ENCODE measurements at places on chromosomes 1 and 21.

DNA sequence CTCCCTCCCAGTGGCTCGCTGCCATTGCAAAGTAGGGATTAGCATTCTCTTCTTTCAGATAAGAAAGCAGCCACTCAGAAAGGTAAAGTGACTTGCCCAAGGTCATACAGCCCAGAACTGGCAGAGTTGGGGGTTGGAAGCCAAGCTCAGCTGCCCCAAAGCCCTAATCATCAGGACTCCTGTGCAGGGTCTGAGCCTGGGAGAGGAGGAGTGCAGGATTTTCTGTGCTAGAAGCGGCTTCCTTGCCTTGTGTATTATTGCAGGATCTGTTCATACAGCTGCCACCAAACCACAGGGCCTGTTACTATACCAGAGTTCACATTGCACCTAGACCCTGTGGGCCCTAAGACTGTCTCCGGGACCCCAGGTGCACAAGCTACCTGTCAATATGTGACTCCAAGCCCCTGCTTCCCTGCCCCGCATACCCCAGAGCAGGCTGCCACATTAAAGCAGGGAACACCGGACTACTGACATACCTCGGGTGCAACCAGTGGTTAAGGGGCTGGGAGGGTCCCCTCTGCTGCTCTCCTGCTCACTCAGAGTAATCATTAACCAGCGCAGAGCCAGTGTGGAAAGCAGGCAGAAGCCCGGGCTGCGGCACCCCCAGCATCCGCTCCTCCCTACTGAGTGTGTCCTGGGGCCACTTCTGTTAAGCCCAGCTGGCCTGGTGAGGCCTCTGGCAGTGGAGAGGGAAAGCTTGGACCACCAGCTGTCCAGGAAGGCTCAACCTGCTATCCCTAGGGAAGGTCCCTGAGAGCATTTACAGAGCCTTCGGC, 15.8 kb downstream of the HSPG2 start:
- no peak for DNase-seq

DNA sequence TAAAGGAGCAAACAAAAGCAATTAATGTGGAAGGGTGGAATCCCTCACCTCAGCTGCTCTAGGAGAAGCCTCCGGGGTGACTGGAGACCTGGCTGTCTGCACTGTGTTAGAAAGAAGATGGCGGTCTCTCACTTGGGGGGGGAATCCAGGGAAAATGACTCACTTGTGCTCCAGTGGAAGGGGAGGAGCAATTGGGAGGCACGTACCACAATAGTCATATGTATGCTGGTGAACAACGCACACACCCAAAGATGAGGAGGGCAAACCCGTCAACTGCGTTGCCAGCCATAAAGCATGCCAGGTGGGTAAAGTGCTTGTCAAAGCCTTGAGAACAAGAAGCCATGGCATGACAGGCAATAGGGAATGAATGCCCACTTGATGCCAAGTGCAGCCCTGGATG, 22.1 kb downstream of the PLEKHA6 start:
- DNase-seq, result no peak

DNA sequence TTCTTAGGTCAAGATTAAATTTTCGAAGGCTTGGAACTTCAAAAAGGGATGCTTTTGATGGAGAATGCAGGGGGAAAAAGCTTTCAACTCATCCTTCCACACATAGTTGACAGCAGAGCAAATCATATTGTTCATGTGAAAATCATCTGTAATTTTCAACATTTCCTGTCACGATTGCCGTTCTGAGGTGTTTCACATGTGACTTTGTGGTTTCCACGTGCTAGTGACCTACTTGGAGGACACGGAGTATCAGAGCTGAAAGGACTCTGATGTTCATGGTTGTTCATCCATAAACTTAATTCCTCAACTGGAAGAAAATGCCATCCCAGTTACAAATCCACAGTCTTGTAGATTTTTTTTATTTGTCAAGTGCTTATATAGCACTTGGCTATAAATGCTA, 79.1 kb downstream of the ZP4 start:
- no peak for DNase-seq

DNA sequence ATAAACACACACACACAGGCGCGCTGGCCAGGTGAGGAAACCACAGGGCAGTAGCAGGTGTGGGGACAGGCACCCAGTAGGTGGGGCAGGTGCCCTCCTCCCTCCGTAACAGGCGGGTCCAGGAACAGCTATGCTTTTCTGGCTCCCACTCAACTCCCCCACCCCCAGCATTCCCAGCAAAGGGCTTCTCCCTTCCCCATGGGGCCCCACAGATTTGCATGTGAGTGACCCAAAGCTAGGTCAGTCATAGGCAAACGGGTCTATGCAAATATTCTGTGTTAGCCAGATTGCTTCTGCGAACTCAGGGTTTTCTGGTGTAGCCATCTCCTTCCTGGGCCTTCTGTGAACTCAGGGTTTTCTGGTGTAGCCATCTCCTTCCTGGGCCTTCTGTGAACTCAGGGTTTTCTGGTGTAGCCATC, 114.2 kb downstream of the SIK1 start:
- no peak for DNase-seq

DNA sequence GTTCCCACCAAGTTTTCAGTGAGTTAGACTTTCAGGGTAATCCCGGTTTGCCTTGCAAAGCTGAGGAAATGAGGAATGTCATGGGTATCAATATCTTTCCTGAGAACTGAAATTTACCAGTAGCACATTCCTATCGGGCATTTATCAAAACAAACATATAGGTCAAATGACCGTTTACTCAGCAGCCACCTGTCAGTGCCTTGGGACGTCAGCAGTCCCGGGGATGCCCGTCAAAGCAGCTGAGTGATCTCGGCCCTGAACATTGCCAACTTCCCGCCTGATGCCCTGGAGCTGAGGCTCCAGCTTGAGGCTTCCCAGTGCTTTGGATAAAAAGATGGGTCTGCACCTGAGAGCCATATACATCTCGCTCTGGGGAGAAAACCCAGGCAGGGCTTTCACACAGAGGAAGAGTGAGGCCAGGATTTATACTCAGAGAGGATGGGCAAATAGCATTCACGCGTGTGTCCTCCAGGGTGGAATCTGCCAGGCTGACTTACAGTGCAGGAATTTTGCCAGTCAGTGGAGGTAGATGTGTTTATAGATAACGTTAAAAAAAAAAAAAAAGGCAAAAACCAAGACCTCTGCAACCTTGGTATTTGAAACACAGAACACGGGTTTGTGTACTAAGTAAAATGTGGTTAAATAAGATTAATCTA, 435.7 kb upstream of the VAMP3 start:
- no peak for DNase-seq

GRCh38 chr1:183596500-183596899, 6.2 kb upstream of the NCF2 start:
- no peak for DNase-seq

DNA sequence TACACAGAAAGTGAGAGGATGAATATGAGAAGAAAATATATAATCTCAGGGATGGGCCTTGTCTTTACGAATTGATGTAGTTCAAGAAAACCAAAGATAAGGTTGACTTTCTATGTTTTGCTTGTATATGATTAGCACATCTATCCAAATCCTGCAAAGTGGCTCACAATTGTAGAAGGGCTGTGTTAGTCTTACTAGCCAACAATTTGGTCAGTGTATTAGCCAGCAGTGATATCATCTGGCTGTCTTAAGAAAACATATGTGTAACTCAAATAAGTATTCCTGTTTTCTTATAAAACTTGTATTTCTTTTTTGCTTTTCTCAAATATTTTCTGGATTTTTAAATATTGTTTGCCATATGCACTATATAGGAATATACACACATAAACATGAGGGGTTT, 5.5 kb downstream of the SDCCAG8 start:
- peak; percentile 58 for DNase-seq

DNA sequence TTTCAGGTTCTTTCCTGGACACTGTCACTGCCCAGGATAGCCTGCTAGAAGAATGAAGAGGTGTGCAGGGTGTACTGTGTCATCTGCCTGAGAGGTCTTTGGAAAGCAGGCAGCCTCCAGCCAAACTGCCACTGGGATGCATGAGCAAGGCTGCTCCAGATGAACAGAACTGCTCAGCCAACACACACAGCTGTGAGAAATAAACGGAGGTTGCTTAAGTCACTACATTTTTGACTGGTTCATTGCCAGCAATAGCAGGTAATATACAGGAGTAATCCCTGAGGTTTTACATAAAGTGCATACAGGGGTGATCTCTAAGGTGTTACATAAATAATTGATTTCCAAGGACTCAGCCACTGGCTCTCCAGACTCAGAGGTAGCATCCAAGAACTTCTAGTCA, 516.9 kb downstream of the BRINP3 start:
- peak; percentile 9 for DNase-seq

- no peak for DNase-seq
Observed at GRCh38 chr1:37288900-37289299, 185.5 kb upstream of the ZC3H12A start.

GRCh38 chr1:202247104-202247503, 53.5 kb downstream of the LGR6 start:
- no peak for DNase-seq

DNA sequence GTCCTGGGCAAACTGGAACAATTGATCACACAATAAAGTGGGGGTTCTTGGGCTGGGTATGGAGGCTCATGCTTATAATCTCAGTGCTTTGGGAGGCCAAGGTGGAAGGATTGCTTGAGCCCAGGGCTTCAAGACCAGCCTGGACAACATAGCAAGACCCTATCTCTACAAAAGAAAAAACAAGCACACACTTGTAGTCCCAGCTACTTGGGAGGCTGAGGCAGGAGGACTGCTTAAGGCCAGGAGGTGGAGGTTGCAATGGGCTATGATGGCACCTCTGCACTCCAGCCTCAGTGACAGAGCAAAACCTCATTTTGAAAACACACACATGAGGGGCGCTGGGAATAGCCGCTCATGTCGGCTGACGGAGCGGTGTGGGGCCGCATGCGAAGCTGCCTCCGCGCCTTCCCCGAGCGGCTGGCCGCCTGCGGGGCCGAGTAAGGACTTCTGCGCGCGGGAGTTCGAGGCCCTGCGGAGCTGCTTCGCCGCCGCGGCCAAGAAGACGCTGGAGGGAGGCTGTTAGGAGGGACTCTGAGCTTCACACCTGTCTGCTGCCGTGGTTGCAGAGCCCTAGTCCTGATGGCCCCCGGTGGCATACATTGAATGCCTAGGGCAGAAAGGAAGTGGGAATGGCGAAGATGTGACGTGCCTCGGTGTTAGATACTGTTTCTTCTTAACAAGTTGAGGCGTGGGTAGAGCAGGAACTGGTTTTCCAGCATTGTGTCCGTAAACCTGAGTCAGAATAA, 59.5 kb downstream of the ACBD3 start:
- DNase-seq, result no peak

DNA sequence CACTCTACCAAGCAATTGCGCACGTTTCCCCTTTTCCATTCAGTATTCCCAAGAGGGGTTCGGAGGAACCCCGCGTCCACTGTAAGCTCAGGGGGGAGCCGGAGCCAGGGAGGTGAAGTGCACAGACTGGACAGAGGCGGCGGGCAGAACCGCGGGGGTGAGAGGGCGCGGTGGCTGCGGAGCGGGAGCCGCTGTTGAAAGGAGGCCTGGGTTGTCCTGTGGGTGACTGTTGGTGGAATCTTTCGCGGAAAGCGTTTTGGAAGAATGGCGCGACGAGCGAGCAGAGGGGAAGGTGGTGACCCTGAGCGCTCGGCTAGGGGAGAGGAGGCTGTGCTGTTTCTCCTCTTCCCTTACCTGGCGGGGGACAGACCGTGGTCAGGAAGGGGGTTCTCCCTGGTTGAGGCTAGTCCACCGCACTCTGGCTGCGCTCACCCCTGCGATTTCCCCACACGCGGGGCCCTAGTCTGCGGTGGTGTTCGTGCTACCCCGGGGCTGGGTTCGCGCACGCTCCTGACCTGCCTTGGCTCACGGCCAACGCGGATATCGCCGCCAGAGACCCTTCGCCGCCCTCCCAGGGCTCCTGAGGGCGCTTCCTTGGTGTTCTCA, 92.8 kb downstream of the PRKAB2 start:
- DNase-seq, result no peak

DNA sequence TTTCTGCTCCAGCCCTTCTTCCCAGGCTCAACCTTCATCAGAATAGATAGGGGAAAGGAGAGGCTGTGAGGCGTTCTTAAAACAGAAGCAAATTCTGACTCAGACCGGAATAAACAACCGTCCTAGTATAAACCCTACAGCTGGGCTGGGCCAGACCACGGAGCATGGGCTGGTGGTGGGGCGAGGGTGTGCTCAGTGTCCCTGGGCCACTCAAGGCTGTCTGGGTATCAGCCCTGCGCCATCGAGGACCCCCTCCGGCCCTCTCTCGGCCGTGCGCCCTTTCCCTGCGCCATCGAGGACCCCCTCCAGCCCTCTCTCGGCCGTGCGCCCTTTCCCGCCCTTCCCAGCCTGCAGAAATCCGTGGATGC, 36.0 kb downstream of the CAPN2 start:
- no peak for DNase-seq

- no peak for DNase-seq
Observed at GRCh38 chr1:107877092-107877491, 87.9 kb downstream of the VAV3 start.

DNA sequence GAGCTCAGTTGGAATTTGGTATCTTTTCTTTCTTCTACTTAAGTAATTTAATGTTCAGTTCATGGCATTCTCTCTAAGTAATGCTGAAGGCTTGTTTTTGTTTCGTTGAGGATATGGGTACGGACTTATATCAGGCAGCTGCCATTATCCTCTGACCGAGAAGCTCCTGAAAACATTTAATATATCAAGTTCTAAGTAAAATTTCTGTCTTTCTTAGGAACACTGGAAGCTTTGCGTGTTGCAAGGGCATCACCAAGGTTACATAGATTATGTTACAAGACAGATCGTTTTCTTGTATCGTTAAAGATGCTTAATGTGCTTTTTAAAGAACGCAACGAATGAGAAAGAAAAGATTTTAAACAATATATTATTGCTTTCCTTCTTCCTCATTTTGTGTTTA, 1.0 kb upstream of the GALNT2 start:
- no peak for DNase-seq

- no peak for DNase-seq
Observed at GRCh38 chr1:63612971-63613370, 19.8 kb downstream of the PGM1 start.

GRCh38 chr1:65459397-65459768, 38.9 kb downstream of the LEPR start:
- DNase-seq, result no peak

GRCh38 chr1:22323846-22324504, 127.7 kb upstream of the ZBTB40 start:
- no peak for DNase-seq

DNA sequence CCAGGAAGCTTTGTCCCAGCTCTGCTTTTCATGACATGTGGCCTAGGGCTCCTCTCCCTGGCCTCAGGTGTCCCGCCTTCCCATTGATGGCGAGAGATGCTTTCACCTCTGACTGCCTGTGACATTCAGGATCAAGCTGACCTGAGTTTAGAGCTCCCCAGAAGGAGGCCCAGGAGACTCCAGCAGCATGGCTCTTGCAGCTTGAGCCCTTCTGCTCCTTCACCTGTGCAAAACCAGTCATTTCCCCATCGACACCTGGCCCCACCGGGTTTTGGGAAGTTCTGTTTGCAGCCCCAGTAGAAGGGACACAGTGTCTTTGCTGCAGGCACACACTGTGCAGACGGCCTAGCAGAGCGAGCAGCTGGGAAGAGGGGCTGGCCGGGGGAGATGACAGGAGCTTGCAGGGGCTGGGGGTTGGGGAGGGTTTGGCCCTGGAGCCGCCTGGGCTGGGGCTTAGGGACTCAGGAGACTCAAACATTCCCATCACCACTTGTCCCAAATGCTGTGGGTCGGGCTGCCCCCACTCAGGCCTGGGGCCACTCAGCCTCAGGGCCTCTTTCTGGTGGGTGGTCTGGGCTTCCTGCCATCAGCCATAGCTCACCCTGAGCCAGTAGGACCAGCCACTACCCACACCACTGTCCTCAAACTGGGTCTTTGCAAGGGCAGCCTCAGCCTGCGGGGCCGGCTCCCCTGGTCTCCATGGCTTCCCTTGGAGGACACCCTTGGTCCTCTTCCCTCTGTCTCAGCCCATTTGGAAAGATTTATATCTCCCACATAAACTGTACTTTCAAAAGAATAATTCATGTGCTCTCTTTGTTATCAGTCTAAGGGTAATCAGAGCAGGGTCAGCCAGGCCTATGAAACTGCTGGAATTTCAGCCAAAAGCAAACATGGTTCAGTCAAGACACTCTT, 3.8 kb upstream of the EDN2 start:
- peak; percentile 58 for DNase-seq

Data from muscle of back (tissue), 13 donors.